ENCODE measurements at places on chromosomes 5 and 9.

DNA sequence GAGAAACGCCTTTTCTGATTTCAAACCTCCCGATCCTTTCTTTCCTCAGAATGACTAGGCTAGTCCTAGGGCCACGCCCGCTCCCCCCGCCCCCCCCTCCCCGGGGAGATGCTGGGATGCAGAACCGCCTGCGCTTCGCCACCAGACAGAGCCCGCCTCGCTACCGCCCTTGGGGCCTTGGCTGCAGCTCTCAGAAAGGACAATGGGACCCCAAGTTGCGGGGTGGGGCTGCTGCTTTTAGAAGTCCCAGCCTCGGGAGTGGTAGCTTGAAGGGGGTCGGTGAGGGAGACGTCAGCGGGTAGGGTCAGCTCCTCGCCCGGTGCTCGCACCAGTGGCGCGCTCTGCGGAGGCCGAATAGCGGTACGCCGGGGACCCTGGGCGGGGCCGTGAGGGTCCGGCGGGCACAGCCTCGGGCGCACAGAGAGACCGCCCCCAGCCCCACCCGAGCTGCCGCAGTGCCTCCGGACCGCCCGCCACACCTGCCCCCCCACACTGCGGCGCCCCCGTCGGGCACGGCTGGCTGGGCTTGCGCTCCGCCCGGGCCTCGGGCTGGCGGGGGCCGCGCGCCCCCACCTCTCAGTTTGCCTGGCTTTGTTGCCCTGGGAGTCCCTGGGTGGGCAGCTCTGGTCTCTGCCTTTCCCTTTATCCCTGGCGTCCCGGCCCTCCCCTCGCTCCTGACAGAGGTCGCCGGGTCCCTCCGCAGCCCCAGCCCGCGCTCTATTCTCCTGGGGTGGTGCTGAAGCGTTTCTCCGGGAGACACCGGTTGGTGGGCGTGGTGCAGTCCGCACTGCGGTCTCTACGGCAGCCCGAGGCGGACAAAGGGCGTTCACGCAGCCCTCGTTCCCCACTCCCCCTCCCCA is 1.2 kb downstream of the MAP1B start:
- DNase-seq = peak; percentile 43

DNA sequence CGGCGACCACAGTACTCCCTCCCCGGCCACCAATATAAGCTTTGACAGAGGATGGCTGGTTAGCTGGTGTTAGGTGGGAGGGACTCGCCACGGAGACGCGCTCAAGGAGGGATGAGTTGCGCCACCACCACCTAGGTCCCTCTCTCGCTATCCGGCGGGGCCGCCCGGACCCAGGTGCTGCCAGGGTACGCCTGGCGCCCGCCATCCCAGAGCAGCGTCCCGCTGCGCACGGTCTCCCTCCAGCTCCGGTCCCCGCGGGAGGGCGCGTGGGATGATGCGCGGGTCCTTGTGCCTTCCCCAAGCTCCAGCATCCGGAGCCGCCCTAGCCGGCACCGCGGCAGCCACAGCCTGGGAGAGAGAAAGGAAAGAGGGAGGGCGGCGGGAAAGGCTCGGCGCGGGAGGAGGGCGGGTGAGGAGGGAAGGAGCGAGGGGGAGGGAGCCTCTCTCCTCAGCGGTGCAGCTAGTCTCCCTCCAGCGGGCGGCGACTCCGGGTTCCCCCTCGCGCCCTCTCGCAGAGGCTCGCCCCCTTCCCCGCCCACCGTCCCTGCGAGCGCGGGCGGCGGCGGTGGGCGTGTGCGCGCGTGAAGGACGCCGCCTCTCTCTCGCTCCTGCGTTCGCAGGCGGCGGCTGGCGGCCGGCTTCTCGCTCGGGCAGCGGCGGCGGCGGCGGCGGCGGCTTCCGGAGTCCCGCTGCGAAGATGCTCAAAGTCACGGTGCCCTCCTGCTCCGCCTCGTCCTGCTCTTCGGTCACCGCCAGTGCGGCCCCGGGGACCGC is at the start of gene CAMK4:
Gene CAMK4, plus strand, starts transcription at position 598 of the 774 bp plus-strand sequence. Its CDS starts 100 bp downstream, at position 698.
- peak; percentile 68 for DNase-seq

GRCh38 chr5:161023551-161023950 is 171.5 kb upstream of the ATP10B start:
- DNase-seq = no peak

DNA sequence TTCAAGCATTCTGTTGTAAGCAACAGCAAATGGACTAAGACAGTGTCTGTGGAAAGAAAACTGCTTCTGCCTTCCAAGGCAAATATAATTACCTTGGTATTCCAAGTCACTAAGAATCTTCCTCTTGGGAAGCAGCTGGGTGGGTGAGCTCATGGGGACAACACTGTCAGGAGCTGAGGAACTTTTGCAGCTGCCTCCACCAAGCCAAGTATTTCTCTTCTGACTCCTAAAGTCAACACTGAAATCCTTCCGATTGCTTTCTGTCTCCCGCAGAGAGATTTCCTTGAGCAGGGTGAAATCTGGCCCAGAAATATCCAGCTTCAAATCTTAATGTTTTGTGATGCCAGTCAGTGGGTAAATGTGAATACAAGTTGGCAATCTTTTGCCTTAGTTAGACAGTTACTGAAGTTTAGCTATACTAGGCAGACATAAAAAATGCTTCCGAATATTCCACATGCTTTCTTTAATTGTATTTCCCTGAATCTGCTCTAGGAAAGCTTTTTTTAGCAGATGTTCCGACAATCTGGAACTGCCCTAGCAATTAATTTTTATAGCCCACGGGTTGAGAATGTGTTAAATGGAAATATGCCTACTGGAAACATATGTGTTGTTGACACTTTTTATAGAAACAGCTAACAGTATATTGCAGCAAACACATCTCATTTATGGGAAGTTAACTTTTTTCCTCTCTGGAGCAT is 369.9 kb upstream of the DAB2 start:
- no peak for DNase-seq

- DNase-seq = peak; percentile 69
These were observed 43.3 kb upstream of the ZNF622 start for GRCh38 chr5:16508730-16509531.

DNA sequence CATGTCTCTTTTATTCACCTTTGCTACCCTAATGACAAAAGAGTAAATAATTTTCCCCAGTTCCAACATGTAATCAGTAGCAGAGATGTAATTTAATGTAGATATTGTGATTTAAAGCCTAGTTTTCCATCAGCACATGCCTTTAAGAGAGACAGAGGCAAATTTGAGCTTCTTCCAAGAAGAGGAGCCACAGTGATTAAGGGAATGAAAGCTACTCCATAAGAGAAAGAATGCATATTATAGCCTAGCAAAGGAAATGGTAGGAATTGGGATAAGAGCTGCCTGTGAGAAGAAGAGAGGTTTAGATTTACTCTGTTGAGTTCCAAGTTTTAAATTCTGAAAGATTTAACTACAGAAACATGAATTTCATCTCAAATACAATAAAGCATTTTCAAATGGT is 591.0 kb upstream of the DMAC1 start:
- DNase-seq = no peak

DNA sequence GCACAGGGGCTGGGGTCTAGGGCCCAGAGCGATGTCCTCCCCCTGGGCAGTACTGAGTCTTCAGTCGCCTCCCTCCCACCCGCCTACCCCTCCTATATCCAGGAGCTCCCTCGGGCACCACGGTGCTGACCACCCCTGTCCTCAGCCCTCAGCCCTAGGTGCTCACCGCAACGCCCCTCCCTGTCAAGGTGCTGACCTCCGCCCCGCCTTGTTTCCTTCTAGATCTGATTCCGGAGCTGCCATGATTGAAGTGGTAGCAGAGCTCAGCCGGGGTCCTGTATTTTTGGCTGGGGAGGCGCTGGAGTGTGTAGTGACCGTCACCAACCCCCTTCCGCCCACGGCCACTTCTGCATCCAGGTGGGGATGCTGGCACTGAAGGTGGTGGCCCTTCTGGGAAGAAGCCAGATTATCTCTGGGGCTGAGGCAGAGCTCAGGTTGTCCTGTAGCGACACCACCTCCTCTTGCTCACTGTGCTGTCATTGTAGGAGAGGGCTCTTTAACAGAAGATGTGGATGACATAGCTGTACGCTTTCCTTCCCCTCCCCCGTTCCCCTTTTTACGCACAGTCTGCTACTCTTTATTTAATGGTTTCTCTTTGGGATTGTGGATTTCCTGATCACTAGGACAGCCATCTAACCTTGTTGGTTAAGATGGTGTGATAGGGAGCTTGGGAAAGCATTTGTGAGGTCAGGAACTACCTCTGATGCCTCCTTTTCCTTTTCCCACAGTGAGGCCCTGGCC is 598 bp downstream of the RGP1 start:
- DNase-seq = peak; percentile 21

DNA sequence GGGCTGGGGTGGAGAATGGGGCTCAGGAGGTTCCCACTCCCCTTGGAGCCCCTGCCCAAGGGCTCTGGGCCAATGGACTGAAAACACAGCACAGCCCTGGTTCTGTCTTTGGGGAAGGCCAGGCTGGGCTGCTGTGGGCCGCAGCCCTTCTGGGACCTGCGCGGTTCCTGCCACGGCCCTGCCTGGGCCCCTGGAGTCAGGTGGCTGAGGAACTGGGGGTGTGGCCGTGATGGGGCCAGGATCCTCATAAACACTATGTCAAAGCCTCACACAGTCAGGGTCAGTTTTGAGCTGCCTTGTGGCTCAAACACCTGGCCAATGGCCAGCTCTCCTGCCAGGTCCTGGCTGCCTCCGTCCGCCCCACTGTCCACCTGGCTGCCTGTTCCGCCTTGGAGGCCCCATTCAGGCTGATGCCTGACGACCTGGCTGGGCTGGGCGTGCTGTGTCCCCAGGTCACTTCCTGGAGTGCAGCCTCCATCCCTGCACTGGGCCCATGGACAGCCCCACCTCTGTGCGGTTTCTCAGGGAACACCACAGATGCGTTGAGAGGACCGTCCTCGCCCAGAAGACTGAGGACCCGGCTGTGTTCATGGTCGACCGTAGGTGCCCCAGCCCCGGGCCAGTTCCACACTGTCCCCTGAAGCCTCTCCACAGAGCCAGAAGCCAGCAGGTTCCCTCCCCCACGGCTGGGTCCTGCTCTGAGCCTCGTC is 27.5 kb downstream of the PAEP start:
- DNase-seq = no peak

DNA sequence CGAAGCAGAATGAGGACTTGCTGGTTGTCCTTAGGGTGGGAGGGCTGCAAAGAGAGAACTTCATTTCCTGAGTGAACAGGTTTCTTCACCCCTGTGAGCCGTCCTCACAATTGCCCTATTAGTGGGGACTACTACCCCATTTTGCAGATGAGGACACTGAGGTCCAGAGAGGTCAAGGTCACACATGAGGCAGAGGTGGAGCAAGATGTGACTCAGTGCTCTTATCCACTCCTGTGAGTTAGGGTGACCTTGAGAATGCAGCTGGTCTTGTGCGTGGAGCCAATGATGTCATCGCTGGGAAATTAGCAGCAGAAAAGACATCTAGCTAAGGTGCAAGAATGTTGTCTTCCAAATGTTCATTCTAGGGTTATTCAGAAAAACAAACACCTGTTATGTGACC is 26.9 kb downstream of the GPRIN1 start:
- no peak for DNase-seq

DNA sequence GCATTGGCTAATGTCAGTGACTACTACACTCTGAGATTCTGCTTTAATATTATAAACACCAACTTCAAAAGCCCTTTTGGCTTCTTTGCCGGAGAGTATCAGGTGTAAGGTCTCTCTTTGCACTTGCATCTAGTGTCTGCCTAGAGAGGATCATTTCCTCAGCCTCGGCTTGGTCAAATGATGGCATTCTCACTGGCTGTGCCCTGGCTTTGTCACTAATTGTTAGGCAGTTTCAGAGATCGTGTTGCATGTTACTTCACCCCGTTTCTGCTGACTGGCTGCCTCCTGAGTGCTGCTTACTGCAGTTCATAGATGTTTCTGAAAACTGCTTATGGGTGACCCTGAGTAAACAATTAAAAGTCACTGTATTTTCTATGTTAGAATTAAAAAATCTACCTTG is 48.8 kb downstream of the SLC1A3 start:
- no peak for DNase-seq

- DNase-seq = no peak
These were observed 19.7 kb downstream of the ZSWIM6 start for GRCh38 chr5:61351733-61352132.
